ENCODE measurements at places on chromosomes 13 and 19. TPM values are rescaled to one million over a fixed set of nuclear protein-coding genes. Genes with fewer than 3 reads are reported as not detected.

Gene LNX2
- 13.0 TPM for total RNA-seq

- H3K4me3 ChIP-seq: no peak overlapping the region
- no peaks in the 10 kb centered on the region for H3K36me3 ChIP-seq
- no peak overlapping the region for H3K27ac ChIP-seq
Observed at GRCh38 chr13:97719736-97720135, 233.7 kb upstream of the IPO5 start.

DNA sequence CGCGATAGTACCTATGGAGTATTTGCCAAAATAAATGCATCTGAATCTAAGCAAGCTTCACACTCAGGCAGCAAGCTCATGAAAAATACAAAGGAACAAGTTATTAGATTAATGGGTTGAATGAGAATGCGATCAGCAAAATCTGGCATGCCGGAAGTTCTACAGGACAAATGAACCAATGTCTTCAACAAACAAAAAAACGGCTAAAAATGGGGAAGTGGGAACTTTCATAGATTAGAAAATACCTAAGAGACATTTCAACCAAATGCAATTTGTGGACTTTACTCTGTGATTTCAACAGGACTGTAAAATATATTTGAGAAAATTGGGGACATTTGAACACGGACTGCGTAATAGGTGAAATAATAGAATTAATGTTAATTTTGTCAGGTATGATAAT lies 22.4 kb upstream of the RNASEH2B start:
- no peak overlapping the region for H3K27ac ChIP-seq
- no peak for DNase-seq
- H3K4me1 ChIP-seq: no peaks in the 10 kb centered on the region
- no peaks in the 10 kb centered on the region for H3K27me3 ChIP-seq
- no peaks in the 10 kb centered on the region for H3K36me3 ChIP-seq

- DNase-seq: no peak
- no peak overlapping the region for H3K27ac ChIP-seq
- H3K4me3 ChIP-seq: no peak overlapping the region
- H3K27me3 ChIP-seq: no peaks in the 10 kb centered on the region
- H3K36me3 ChIP-seq: no peaks in the 10 kb centered on the region
Observed at GRCh38 chr13:38830442-38831045, 143.7 kb downstream of the FREM2 start.

- no peaks in the 10 kb centered on the region for H3K4me1 ChIP-seq
- no peaks in the 10 kb centered on the region for H3K36me3 ChIP-seq
- H3K27me3 ChIP-seq: no peaks in the 10 kb centered on the region
- no peak overlapping the region for H3K4me3 ChIP-seq
- no peak overlapping the region for H3K27ac ChIP-seq
Observed at GRCh38 chr13:32017474-32017873, 14.1 kb upstream of the FRY start.

DNA sequence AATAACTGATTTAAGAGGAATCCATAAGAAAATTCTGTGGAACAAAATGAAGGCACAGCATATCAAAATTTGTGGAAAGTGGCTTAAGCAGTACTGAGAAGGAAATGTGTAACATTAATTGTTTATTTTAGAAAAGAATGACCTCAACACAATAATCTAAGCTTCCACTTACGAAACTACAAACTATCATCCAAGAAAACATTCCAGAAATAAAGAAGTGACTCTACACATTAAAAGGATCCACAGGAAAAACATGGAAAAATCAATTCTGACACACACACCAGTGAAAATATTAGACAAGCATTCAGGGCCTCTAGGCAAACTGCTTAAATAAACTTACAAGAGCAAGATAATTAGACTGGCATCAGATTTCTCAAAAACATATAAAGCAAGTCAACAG lies 14.0 kb downstream of the EXOSC8 start:
- no peaks in the 10 kb centered on the region for H3K27me3 ChIP-seq
- H3K4me3 ChIP-seq: no peak overlapping the region
- H3K36me3 ChIP-seq: peaks cover 62% of the 10 kb centered on the region
- H3K4me1 ChIP-seq: no peaks in the 10 kb centered on the region

- H3K27ac ChIP-seq: no peak overlapping the region
- H3K27me3 ChIP-seq: no peaks in the 10 kb centered on the region
- H3K4me1 ChIP-seq: no peaks in the 10 kb centered on the region
- H3K4me3 ChIP-seq: no peak overlapping the region
- DNase-seq: no peak
- H3K36me3 ChIP-seq: no peaks in the 10 kb centered on the region
Observed at GRCh38 chr19:16739546-16739945, 19.9 kb downstream of the NWD1 start.

- H3K4me3 ChIP-seq: no peak overlapping the region
- DNase-seq: no peak
- H3K27me3 ChIP-seq: no peaks in the 10 kb centered on the region
- no peaks in the 10 kb centered on the region for H3K36me3 ChIP-seq
Observed at GRCh38 chr13:71454509-71454908, 412.5 kb downstream of the DACH1 start.

DNA sequence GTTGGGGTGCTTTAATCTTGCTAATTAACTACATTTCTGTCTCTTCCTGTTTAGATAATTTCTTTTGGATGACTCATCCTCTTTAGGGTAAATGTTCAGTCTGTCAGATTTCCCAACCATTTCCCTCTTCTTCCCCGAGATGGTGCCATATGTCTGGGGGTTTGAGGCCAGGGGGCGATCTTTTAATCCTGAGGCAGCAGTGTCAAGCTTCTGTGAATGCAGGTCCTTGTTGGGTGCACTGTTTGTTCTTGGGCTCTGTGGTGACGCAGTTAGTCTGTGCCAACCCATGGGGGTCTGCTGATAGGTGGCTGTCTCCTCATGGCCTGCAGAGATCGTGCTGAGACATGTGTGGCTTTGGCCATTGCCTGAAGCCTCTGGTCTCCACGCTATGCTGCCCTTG lies 420.4 kb downstream of the NDFIP2 start:
- DNase-seq: no peak
- no peak overlapping the region for H3K27ac ChIP-seq
- H3K36me3 ChIP-seq: no peaks in the 10 kb centered on the region

DNA sequence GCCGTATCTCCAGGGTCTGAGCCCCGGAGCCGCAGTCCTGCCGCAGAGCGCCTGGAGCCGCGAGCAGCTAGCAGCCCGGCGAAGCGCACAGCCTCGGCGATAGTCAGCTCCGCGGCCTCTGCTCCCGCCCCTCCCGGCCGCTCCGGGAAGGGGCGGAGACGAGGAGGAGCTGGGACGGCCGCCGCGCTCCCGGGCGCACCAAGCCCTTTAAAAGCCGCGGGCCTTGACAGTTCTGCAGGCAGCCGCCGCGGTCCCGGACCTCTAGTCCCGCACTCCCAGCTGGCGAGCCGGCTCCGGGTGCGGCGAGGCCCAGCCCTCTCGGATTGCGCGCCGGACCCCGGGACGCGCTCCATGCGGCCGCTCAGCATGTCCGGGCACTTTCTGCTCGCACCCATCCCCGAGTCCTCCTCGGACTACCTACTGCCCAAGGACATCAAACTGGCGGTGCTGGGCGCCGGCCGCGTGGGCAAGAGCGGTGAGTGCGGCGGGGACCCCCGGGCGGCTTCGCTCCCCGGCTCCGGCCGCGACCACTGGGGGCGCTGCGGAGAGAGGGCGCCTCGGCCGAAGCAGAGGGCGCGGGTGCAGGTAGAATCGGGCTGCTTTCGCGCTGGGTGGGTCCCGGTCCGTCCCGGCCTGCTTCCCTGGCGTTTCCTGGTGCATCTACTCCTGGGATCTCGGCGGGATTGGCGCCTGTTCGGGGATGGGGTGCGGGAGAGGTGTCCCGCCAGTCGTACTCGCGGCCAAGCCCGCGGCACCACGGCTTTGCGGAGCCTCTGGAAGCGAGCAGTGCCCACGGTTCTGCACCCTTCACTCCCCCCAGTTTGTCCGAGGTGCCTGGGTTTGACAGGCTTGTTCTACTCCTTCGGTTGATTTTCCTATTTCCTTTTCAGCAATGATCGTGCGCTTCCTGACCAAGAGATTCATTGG lies at the start of gene RASL11A:
RASL11A (plus strand) TSS at position 237 of the 927 bp plus-strand sequence; CDS start at position 352, 115 bp downstream.
- H3K4me1 ChIP-seq: peaks cover 49% of the 10 kb centered on the region
- DNase-seq: peak; percentile 84
- peak within 1 kb of the TSS; percentile 94 for H3K27ac ChIP-seq
- H3K4me3 ChIP-seq: peak within 1 kb of the TSS; percentile 65

Gene TGFBR3L
- total RNA-seq: 26.7 TPM

- no peaks in the 10 kb centered on the region for H3K27me3 ChIP-seq
- H3K36me3 ChIP-seq: no peaks in the 10 kb centered on the region
- H3K4me1 ChIP-seq: no peaks in the 10 kb centered on the region
- no peak overlapping the region for H3K4me3 ChIP-seq
- H3K27ac ChIP-seq: no peak overlapping the region
- no peak for DNase-seq
Observed at GRCh38 chr13:109737606-109738005, 48.8 kb downstream of the IRS2 start.

- H3K36me3 ChIP-seq: no peaks in the 10 kb centered on the region
- peak overlapping the region; percentile 77 for H3K27ac ChIP-seq
- H3K27me3 ChIP-seq: no peaks in the 10 kb centered on the region
- peak; percentile 68 for DNase-seq
- peaks cover 26% of the 10 kb centered on the region for H3K4me1 ChIP-seq
Observed at GRCh38 chr19:7224209-7224686, 70.0 kb downstream of the INSR start.

DNA sequence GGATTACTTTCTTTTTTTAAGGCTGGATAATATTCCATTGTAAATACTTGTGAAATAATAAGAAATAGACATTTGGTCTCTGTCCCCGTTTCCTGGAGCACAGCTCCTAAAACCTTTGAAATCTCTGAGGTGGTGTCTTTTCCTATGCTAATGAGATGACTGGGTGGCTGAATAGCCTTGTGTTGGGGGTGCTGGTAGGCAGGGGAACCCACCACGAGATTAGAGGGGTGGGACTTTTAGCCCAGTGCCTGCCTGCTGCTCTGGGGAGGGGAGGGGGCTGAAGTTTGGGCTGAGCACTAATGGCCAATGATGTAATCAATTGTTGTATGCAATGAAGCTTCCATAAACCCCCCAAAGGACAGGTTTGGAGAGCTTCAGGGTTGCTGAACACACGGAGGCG lies 175.7 kb downstream of the FGF9 start:
- no peak for DNase-seq
- H3K27ac ChIP-seq: no peak overlapping the region
- no peaks in the 10 kb centered on the region for H3K36me3 ChIP-seq
- H3K4me1 ChIP-seq: peaks cover 12% of the 10 kb centered on the region
- no peaks in the 10 kb centered on the region for H3K27me3 ChIP-seq

DNA sequence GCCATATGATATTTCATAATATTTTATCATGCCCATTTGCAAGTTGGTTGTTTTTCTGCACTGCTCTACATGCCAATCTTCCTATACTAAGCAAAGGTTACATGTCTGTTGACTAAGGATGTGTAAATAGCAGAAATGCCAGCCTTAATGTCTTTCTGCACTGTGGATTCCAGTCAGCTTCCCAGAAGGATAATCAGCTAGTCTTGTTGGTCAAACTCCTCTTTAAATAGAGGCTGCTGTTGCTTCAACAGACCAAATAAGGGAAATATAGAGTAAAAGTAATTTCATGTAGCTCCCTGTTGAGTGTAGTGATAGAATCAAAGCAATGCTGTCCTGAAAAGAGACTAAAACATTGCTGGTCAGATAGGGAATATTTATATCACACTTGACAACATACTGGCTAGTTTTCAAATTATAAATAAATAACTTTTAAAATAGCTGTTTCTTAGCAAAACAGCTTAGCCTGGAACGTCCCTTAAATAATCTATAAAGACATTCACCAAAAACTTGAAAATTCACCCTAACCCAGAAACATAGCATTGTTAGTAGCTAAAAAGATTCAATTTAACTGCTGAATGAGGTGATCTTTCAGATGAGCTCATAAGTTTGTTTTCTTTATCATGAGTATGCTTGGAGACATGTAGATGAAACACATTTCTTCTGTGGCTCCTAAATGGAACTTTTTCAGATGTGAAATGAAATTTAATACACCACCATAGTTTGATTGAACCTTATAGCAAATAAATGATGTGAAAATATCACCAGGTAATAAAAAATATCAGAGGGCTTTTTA lies 56.6 kb downstream of the FRY start:
- no peak for DNase-seq
- no peaks in the 10 kb centered on the region for H3K36me3 ChIP-seq
- no peak overlapping the region for H3K4me3 ChIP-seq

- no peaks in the 10 kb centered on the region for H3K4me1 ChIP-seq
- H3K36me3 ChIP-seq: no peaks in the 10 kb centered on the region
- H3K27ac ChIP-seq: no peak overlapping the region
- H3K4me3 ChIP-seq: no peak overlapping the region
Observed at GRCh38 chr13:40922437-40923040, 96.6 kb downstream of the ELF1 start.

DNA sequence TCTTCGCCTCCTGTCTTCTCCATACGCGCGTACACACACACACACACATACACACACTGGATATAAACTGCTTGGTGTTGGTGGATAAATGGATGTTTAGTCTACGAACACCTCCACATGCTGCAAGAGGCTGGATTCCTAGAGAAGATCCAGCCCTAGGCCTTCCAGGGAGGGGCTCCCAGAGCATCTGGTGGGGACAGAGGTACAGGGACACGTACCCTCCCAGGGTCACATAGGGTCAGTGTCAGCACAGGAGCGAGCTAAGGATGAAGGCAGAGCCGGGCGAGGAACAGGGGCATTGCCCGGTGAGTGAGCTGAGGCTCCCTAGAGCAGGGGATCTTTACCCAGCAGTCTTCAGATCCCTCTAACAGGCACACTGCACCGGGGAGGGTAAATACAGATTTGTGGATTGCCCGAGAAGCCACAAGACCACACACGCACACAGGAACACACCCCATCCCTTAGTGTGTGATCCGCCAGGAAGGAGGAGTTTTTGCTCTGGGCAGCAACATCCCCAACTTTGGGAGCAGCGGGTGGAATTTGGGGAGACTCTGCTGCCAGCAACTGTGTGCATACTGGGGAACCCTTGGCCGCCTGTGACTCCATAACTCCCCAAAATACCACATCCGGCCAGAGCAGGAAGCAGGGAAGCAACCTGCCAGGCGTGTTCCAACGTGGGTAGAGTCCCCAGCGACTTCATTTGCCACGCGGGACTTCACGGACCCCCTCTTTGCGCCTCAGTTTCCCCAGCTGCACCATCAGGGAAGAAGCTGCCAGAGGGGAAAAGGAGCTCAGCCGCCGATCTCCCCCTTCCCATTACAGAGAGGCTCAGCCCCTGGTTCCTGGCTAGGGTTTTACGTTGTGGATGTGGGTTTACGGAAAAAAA lies 5.8 kb upstream of the TLE2 start:
- peak overlapping the region; percentile 93 for H3K27ac ChIP-seq
- peak overlapping the region; percentile 40 for H3K4me3 ChIP-seq
- no peaks in the 10 kb centered on the region for H3K36me3 ChIP-seq
- peaks cover 23% of the 10 kb centered on the region for H3K4me1 ChIP-seq
- no peaks in the 10 kb centered on the region for H3K27me3 ChIP-seq
- DNase-seq: no peak

Gene SIAH3
- not detected for total RNA-seq

GRCh38 chr19:872266-872951 lies 12.9 kb downstream of the CFD start:
- H3K4me3 ChIP-seq: no peak overlapping the region
- peaks cover 52% of the 10 kb centered on the region for H3K36me3 ChIP-seq
- H3K27me3 ChIP-seq: no peaks in the 10 kb centered on the region
- no peaks in the 10 kb centered on the region for H3K4me1 ChIP-seq
- no peak overlapping the region for H3K27ac ChIP-seq

Gene SHANK1
- 1.8 TPM for total RNA-seq

Gene SLC6A16
- 0.90 TPM for total RNA-seq
